ENCODE measurements at places on chromosomes 4 and X.

DNA sequence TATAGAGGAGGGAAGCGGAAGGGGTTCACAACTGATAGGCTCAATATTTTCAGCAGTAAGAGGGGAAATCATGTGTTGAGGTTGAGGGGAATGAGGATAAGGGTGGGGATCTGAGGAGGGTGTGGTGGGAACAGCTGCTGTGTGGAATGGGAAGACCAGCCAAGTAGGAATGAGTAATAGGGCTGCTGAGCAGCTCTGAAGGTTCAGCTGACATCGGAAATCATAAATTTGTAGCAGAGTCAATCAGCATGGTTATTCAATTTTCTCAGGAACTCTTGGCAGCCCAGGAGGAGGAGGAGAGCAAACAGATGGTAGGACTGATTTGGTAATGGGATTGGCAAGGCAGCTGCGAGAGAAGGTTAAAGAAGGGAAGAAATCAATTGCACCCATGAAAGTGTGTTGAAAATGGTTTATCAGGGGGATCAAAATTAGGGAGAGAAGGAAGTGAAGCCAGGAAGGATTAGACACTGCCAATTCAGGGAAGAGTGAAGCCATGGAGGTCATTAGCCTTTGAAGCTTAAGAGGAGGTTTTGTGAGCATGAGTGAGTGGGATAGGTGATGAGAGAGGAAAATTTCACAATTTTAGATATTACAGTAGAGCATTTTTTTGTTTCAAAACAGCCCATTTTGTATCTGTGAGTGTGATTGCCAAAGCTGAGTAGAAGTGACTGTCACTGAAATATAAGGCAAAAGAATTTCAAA lies 82.6 kb downstream of the PCDH7 start:
- DNase-seq: no peak

- no peak for DNase-seq
Observed at GRCh38 chrX:38820751-38821150, 19.5 kb downstream of the MID1IP1 start.

- DNase-seq: no peak
Observed at GRCh38 chrX:9337046-9337445, 127.8 kb upstream of the TBL1X start.

DNA sequence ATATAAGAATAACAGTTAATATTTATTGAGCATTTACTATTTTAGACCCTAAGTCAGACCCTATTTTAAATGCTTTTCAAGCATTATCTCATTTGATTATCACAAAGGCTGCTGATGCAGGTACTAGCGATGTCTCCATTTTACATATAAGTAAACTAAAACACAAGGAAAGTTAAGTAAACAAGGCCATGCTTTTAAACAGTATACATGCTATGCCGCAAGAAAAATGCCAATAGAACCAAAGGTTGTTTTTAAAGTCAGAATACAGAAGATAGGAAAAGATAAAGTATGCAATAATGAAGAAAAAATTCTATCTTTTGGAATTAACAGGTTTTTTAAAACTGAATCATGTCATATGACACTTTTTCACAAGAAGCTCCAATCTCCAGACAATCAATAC lies 26.2 kb downstream of the RFC1 start:
- DNase-seq: no peak

DNA sequence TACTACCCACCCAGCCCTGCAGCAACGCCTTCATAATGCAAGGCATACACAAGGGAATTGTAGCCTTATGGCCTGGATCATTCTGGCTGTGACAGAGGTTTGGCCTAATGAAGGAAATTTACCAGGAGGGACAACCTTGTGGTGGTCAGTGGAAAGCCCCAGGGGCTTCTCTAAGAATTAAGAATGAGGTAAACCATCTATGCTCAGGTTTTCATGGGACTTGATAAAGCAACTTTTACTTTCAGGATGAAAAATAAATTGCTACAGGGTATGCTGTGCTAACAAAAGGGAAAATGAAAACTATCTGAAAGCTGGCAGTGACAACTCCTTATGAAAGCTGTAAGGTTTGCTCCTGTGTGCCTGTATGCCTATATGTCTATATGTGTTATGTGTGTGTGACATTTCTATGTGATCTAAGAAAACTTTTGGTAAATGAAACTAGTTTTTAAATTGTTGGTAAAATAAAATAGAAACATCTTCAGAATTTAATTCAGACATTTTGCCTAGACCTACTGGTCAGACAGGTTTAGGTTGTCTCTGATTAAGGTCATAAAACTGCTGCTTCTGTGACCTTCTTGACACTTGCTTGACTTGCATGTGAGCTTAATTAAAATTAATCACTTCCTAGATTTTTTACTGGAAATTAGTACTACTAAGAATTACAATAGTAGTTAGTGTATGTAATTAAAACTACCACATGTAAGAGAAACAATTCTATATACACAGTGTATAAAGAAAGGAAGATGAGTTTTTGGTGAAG lies 19.9 kb upstream of the TXK start:
- no peak for DNase-seq

- DNase-seq: no peak
Observed at GRCh38 chrX:136627409-136627808, 20.5 kb upstream of the CD40LG start.

DNA sequence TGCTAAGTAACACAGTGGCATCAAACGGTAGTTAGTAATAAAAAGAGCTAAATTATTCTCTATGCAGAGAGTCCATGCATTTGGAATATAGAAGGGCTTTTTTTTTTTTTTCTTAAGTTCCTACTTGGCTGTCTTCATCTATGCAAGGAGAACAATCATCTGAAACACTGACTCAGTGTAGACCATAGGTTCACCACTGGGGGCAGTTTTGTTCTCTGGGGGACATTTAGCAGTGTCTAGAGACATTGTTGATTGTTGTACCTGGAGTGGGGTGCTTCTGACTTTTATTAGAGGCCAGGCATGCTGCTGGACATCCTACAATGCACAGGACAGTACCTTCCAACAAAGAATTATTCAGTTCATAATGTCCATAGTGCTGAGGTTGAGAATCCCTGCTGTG lies 41.2 kb downstream of the TMA16 start:
- DNase-seq: no peak

DNA sequence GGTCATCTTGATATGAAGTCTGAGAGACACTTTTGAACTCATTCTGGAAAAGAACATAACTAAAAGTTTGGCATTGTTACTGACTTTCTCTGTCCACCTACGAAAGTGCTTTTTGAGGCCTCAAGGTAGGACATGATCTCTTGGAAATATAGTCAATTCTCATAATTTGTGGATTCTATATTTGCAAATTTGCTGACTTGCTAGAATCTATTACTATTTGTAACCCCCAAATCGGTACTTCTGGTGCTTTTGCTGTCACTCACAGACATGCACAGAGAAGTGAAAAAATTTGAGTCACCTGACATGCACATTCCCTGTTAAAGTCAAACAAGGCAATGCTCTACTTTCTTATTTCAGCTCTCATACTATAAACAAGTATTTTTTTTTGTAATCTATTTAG lies 35.6 kb downstream of the TSPAN7 start:
- no peak for DNase-seq

GRCh38 chrX:31268359-31268758 lies 196.5 kb upstream of the FTHL17 start:
- DNase-seq: no peak

- DNase-seq: no peak
Observed at GRCh38 chr4:121041307-121042090, 30.8 kb downstream of the NDNF start.

- no peak for DNase-seq
Observed at GRCh38 chrX:70553516-70553915, 108.9 kb downstream of the DLG3 start.

DNA sequence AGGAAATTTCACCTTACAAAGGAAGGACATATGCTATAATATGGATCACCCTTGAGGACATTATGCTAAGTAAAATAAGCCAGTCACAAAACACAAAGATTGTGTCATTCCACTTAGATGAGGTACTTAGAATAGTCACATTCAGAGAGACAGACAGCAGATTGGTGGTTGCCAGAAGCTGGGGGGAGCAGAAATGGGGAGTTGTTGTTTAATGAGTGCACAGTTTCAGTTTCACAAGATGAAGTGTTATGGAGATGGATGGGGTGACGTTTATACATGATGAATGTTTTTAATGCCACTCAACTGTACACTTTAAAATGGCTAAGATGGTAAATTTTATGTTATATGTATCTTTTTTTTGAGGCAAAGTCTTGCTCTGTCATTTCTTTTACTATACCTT lies 14.8 kb upstream of the SPON2 start:
- DNase-seq: no peak

- DNase-seq: no peak
Observed at GRCh38 chr4:139841464-139842195, 176.0 kb downstream of the MGST2 start.

GRCh38 chr4:123363729-123364128 lies 32.9 kb upstream of the SPRY1 start:
- no peak for DNase-seq

DNA sequence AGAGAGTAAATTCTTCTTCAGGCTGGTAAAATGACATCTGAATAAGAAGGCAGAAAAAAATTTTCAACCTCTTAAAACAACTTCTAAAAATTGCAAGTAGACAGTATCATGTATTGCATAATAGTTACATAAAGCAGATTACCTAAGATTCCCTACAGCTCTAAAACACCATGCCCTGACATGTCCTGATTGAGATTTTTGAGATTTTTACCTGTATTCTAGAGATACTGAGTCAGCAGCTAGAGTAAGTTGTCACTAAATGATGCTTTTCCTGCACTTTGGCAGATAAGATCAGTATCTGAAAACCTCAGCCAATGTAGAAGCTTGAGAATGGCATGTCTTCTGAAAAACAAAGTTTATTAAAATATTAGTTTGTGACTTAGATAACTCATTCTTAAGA lies 713.6 kb downstream of the CCSER1 start:
- no peak for DNase-seq

All from stimulated activated CD8-positive, alpha-beta memory T cell treated with anti-CD3 and anti-CD28 coated beads, Interleukin-7, amount 100 ng/mL, for 1 hour (primary cell).